ENCODE measurements at places on chromosomes 1 and 21.
A peak's percentile ranks its signal among the peaks of the same experiment; 100 is the strongest.

- peaks cover 7% of the 10 kb centered on the region for H3K27me3 ChIP-seq
- H3K4me1 ChIP-seq, result peaks cover 41% of the 10 kb centered on the region
Measured at GRCh38 chr1:248858096-248858890, 592 bp downstream of the ZNF692 start.

DNA sequence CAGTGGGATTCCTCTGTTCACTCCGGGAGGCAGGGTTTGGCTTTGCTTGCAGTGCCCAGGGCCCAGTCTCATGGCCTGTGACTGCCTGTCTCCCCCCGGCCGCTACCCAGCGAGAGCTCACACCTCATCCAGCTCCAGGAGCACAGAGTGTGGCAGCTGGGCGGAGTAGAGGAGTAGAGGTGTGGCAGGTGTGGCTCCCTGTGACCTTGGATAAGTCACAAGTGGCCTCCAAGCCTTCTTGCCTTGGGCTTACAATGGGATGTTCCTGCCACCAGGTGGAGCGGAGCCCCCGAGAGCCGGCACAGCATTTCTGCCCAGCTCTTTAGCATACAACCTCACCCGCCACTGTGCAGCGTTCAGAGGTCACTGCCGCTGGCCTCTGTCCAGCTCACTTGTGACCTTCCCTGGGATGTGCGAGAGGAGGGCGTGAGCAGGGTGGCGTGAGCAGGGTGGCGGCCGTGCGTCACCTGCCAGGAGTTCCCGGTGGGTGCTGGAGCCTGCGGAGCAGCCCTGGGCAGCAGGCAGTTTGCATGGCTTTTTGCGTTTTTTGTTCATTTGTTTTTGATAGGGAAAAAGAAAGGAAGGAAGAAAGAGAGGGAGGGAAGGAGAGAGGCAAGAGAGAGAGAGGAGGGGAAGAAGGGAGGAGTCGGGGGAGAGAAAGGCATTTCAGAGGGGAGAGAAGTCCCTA lies 42.4 kb downstream of the CRYAA start:
- no peak for DNase-seq
- H3K4me3 ChIP-seq, result no peak overlapping the region
- peaks cover 21% of the 10 kb centered on the region for H3K27me3 ChIP-seq
- H3K4me1 ChIP-seq, result no peaks in the 10 kb centered on the region

- peaks cover 5% of the 10 kb centered on the region for H3K27me3 ChIP-seq
- H3K36me3 ChIP-seq, result no peaks in the 10 kb centered on the region
- peaks cover 19% of the 10 kb centered on the region for H3K4me1 ChIP-seq
- H3K27ac ChIP-seq, result no peak overlapping the region
- DNase-seq, result no peak
Measured at GRCh38 chr1:210366767-210367166, 38.1 kb downstream of the HHAT start.

- H3K36me3 ChIP-seq, result no peaks in the 10 kb centered on the region
- no peak overlapping the region for H3K27ac ChIP-seq
- H3K27me3 ChIP-seq, result no peaks in the 10 kb centered on the region
- DNase-seq, result no peak
- no peak overlapping the region for H3K4me3 ChIP-seq
Measured at GRCh38 chr21:16983420-16983819, 529.4 kb upstream of the CXADR start.

- H3K36me3 ChIP-seq, result peaks cover 16% of the 10 kb centered on the region
- peak overlapping the region; percentile 46 for H3K27ac ChIP-seq
- DNase-seq, result no peak
- H3K27me3 ChIP-seq, result peaks cover 3% of the 10 kb centered on the region
- H3K4me3 ChIP-seq, result no peak overlapping the region
- peaks cover 45% of the 10 kb centered on the region for H3K4me1 ChIP-seq
Measured at GRCh38 chr1:159908031-159908940, 8.3 kb upstream of the CFAP45 start.

DNA sequence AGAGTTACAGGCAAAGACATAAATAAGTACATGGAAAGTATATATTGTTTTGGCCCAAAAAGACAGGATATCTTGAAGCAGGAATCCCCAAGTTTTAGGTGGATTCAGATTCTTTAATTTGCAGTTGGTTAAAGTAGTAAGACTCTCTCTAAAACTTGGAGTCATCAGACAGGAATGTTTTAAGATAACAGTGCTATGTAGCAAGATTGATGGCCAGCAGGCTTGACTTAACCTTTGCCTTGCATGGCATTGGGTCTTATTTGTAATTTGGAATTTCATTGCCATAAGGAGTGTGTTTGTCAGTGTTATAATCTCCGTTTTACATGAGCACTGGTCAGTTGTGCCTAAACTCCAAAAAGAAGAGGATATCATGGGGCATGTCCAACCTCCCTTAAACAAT lies 727.6 kb upstream of the CHRM3 start:
- no peaks in the 10 kb centered on the region for H3K27me3 ChIP-seq
- H3K36me3 ChIP-seq, result peaks cover 12% of the 10 kb centered on the region
- peak; percentile 50 for DNase-seq
- H3K4me1 ChIP-seq, result peaks cover 64% of the 10 kb centered on the region

- DNase-seq, result no peak
- no peaks in the 10 kb centered on the region for H3K36me3 ChIP-seq
- no peak overlapping the region for H3K27ac ChIP-seq
- H3K4me1 ChIP-seq, result no peaks in the 10 kb centered on the region
- no peak overlapping the region for H3K4me3 ChIP-seq
Measured at GRCh38 chr1:3186526-3186921, 117.5 kb downstream of the PRDM16 start.

DNA sequence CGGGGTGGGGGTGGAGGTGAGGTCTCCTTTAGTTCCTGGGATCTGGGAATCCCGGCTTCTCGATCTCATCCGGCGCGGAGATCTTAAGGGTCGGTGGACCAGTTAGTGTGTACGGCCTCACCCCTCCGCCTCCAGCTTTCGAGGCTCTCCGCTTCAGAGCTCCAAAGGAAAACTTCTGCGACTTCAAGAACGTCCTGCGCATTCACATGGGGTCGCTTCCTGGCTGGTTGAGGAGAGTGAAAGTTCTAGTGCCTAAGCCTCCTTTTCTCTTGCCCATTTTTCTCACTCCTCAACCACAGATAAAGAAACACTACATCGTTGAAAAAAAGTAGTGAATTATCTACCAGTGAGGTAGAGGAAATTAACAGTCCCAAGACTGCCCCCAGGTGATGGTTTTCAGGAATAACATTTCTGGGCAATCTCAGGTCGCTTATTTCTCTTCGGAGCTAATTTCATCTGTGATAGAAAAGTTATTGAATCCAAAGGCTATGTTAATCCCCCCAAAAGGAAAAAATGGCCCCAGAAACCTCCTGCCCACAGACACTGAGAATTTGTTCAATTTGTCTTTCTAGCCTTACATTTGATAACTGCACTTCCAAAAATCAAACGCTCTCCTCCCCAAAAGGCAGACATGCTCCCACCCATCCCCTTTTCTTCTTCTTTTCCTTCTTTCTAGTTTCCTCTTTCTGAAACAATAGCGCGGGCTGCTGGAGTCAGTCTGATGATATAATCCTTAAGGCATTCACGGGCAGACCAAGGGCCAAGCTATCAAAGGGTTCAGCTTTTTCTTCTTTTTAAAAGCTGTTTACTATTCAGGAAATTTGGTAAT lies 20.6 kb upstream of the TBX15 start:
- DNase-seq, result peak; percentile 61
- H3K36me3 ChIP-seq, result no peaks in the 10 kb centered on the region
- H3K27me3 ChIP-seq, result no peaks in the 10 kb centered on the region
- peaks cover 23% of the 10 kb centered on the region for H3K4me1 ChIP-seq
- peak overlapping the region; percentile 76 for H3K27ac ChIP-seq

- DNase-seq, result no peak
- H3K4me3 ChIP-seq, result no peak overlapping the region
- H3K4me1 ChIP-seq, result peaks cover 6% of the 10 kb centered on the region
- H3K27me3 ChIP-seq, result peaks cover 8% of the 10 kb centered on the region
Measured at GRCh38 chr21:15298306-15298705, 233.5 kb upstream of the NRIP1 start.

GRCh38 chr1:168210312-168210711 lies 15.5 kb upstream of the SFT2D2 start:
- DNase-seq, result no peak
- H3K27ac ChIP-seq, result no peak overlapping the region
- peaks cover 22% of the 10 kb centered on the region for H3K36me3 ChIP-seq

DNA sequence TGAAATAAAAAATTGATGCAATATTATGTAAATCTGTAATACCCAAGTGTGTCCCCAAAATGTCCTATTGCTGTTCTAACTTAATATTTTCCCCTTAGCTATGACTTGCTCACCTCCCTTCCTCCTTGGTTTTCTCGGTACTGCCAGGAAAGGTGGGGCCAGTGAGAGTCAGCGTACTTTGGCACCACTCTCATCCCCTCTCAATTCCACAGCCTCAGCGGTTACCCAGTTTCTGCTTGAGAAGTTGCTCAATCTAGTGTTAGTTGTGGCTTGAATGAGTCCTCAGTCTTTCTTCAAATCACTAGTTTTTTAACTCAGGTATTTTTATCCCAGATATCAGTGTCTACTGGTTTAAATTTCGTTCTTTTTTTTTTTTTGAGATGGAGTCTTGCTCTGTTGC lies 32.3 kb downstream of the BCAS2 start:
- no peaks in the 10 kb centered on the region for H3K36me3 ChIP-seq
- H3K27me3 ChIP-seq, result peaks cover 2% of the 10 kb centered on the region
- no peak overlapping the region for H3K27ac ChIP-seq
- H3K4me3 ChIP-seq, result no peak overlapping the region
- H3K4me1 ChIP-seq, result no peaks in the 10 kb centered on the region
- DNase-seq, result no peak

DNA sequence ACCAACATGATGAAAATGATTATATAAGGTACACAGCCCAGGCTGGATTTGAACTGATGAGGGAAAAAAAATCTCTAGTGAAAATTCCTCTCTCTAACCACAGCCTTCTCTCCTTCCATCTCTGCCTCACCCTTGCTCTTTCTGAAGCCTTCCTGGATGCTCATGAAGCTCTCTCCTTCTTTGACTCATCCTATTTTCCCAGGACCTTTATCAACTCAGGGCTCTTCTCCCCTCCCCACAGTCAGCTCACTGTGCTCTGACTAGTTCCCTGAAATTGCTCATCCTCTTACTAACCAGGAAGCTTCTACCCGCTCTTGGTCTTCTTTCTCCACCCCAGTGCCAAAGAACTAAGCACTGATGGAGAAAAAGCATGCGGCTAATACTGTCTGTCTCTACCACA lies 46.4 kb upstream of the ERG start:
- no peak overlapping the region for H3K27ac ChIP-seq
- H3K4me1 ChIP-seq, result no peaks in the 10 kb centered on the region
- H3K27me3 ChIP-seq, result peaks cover 9% of the 10 kb centered on the region
- H3K4me3 ChIP-seq, result no peak overlapping the region

DNA sequence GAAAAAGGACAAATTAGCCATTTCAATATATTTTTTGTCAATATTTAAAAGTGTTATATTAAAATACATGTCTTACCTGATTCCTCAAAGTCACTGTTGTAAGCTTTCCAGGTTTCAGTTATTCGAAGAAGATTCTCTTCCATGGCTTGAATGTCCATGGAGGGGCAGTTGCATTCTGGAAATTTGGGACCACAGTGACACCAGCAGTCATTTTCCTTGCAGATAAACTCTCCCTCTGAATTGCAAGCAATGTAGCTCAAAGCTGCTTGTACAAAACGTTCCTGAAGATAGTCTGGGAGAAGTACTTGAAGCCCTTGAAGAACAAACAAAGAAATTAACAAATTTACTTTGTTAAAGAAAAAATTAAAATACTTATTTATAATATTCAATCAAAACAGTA lies 251.7 kb downstream of the BRINP3 start:
- H3K4me3 ChIP-seq, result no peak overlapping the region
- H3K36me3 ChIP-seq, result no peaks in the 10 kb centered on the region
- no peaks in the 10 kb centered on the region for H3K27me3 ChIP-seq
- no peak for DNase-seq
- H3K4me1 ChIP-seq, result no peaks in the 10 kb centered on the region

DNA sequence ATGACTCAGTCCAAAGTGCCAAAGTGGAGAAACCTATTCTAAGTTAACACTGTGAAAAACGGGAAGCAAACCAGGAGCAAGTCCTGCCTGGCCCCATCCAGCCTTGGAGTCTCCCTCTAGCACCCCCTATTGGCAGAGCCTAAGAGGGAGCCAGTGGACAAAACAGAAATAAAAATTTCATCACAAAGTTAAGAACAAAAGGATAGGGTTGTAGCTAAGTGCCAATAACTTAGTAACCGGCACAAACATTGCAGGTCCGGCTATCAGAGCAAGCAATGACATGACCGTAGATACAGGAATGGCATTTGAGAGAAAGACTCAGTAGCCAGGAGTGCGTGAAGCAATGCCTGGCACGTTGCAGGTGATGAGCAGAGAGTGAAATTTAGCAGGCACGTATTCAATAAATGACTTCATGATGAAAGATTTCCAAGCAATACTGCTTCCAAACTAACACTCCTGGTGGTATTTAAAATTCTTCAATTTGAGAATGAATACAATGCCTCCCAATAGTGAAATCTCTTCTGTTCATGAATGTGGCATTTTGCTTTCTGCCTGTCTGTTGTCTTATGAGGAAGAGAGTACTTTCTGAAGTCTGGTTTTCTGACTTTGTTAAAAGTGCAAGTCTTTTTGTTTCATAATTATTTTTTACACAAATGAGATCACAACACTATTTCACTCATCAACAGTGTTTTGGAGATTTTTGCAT lies 391.0 kb downstream of the OMA1 start:
- no peaks in the 10 kb centered on the region for H3K4me1 ChIP-seq
- no peaks in the 10 kb centered on the region for H3K36me3 ChIP-seq
- H3K27ac ChIP-seq, result no peak overlapping the region
- H3K27me3 ChIP-seq, result peaks cover 1% of the 10 kb centered on the region
- DNase-seq, result no peak

DNA sequence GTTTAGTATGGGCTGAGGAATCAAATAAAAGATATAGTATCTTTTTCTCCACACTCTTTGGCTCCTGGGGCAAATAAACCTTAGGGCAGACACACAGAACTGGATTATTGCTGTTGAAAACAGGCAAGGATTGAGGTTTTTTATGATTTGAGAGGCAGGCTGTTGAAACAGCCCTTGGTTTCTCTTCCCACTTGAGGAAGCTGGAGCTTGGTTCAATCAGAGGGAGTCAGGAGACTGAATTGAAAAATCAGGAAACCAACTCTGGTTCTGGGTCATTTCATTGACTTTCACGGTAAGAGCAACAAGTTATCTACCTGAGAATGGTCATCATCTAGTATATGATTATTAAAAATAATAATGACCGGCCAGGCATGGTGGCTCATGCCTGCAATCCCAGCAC lies 108.4 kb downstream of the CNIH3 start:
- peaks cover 2% of the 10 kb centered on the region for H3K27me3 ChIP-seq
- H3K4me3 ChIP-seq, result no peak overlapping the region
- no peak for DNase-seq
- no peak overlapping the region for H3K27ac ChIP-seq

DNA sequence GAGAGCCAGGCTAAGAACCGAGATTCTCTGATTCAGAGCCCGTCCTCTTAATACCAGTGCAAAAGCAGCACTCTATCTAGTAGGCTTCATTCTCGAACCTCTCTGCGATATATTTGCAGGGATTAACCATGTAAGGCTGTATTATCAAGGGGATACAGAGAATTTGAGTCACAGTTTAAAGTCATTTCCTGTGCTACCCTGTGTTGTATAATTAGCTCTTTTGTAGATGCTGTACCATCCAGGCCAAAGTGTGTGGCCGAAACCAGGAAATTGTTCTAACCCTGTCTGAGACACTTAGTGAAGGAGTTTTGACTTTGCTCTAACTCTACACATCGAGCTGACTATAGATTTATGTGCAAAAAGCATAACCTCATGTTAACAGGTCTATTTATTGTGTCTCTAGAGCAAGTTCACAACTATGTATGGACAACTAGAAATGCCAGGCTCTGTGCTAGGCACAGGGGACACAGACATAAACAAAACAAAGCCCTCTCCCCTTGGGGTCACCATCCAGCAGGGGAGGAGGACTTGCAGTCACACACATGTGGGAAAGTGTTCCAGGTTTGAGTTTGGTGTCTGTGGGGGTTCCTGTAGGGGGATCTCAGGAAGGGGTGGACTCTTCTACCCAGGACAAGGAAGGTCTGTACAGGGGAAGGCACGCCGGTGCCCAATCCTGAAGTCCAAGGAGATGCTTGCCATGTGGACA lies 182.2 kb downstream of the DHRS3 start:
- peaks cover 23% of the 10 kb centered on the region for H3K36me3 ChIP-seq
- DNase-seq, result no peak
- H3K27me3 ChIP-seq, result no peaks in the 10 kb centered on the region
- peaks cover 67% of the 10 kb centered on the region for H3K4me1 ChIP-seq

All from HFFc6 (cell line).